ENCODE measurements at places on chromosomes 2 and 18.

GRCh38 chr2:227280895-227281294 is 44.2 kb upstream of the MFF start:
- DNase-seq = no peak

DNA sequence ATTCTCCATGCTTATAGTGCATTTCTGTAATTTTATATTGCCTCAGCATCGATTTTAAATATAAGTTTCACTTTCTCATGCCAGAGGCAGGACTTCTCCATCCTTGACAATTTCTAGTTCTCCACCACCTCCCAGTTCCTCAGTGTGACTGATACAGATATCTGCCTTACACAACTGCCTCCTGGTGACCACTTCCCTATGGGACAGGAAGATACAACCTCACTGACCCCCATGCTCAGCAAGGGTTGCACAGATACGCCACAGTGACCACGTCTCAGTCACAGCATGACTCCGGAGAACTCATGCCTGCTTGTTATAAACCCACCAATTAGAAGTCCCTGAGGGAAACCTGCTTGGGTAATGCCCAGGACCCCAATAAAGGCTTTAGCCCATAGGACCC is 284.0 kb upstream of the MC4R start:
- no peak for DNase-seq

DNA sequence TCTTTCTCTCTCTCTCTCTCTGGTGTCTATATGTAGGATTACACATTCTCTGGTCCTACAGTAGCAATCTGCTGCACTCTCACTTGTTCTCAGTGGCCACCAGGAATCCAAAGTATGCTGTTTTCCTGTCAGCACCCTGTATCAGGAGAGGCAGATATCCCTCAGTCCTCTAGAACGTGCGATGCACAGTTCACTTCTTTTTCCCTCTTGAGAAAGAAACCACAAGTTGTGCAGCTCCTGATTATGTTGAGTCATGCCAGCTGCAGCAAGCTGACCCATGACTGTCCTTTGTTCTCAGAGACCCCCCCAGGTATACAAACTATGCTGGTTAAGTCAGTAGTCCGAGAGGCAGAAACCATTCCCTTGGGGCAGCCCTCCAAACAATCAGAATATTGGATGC is 54.6 kb downstream of the LANCL1 start:
- no peak for DNase-seq

DNA sequence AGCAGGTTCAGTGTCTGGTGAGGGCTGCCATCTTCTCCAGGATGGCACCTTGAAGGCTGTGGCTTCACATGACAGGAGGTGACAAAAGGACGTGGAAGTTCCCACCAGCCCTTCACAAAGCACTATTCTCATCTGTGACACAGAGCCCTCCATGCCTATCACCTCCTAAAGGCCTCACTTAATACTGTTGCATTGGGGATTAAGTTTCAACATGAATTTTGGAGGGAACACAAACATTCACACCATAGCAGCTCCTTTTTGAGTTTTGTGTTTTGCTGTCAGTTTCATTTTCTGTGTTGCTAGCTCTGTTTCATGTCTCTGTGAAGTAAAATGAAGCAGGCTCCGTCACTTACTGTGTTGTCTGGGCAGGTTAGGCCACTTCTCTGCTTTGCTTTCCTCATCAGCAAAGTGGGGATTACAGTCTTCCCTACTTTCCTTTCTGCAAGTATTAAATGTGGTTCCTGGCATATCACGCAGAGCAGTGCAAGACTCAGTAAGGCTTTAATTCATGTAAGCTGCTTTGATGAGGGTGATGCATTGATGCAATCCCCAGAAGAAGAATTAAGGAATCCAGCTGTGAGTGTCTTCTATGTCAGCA is 31.6 kb downstream of the LIMS1 start:
- DNase-seq = no peak

DNA sequence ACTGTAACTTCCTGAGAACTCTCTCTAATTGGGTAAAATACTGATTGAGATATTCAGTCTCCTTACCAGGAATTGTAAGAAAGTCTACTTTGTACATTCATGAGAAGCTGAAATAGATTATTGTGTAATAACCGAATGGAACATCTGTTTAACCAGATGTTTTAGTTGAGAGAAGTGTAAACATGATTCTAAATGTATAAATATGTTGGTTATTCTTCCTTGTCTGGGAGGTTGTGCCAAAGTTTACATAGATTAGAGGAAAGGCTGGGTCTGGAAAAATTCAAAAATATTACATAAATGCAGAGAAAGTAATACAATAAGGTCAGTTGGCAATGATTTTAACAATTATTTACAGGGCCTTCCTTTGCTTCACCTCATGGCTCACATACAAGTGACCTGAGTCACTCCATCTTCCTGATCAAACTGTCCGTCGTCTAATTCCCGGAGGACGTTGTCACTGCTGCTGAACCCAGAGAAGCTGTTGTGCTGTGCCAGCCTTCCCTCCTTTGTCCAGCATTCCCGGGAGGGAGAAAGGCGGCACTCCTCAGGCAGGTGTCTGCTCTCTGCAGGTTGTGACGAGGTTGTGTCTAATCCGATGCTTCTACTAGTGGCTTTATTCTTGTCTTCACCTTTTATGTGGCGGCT is 55.9 kb downstream of the MOB4 start:
- no peak for DNase-seq

DNA sequence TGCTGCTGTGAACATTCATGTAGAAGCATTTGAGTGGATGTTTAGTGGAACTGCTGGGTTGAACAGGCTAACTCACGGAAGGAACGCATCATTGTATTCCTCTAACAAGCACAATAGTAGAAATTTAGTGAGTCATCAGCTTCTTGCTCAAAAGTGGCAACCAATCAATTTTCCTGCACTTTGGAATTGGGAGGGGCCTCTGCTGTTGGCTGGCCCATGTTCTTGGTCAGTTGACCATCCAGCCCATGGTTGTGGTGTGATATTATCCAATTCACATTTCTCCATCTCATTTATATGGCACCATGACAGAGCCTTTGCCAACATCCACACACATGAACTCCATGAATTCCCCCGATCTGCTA is 95.0 kb downstream of the TNFRSF11A start:
- DNase-seq = no peak

DNA sequence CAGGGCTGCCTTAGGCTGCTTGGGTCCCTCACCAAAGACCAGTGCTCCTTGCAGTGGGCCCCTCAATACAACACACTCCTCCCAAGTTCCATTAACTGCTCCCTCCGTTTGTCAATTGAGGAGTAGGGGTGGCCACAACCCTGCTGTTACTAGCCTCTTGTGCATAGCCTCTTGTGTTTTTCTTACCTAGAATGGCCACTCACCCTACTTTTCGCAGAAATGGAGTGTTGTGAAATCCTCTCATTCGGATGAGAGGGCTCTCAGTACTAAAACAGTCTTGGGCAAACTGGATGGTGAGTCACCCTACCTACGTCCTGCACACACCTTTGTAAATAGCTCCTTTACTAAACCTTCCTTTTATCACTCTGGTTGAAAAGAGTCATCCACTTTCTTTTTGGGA is 253.9 kb downstream of the OSR1 start:
- no peak for DNase-seq

DNA sequence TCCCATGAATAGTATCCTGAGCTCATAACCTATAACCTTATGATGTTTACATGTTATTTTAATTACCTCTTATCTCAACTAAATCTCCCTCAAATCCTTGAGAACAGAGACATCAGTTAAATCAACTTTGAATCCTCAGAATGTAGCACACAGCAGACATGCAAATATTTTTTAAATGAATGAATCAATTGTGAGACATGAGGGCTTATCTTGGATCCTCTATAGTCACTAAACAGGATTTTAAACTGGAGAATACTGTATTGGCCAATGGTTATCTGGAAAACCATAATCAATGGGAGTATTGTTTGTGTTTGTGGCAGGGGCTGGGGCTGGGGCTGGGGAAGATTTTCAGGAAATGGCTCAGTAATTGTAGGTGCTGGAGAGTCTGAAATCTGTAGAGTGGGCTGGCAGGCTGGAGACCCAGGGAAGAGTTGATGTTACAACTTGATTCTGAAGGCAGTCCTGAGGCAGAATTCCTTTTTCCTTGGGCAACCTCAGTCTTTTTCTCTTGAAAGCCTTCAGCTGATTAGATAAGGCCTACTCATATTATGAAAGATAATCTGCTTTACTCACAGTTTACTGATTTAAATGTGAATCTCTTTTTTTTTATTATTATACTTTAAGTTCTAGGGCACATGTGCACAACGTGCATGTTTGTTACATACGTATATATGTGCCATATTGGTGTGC is 106.3 kb downstream of the NCOA1 start:
- no peak for DNase-seq

- DNase-seq = no peak
These were observed 203.2 kb downstream of the DLGAP1 start for GRCh38 chr18:4251873-4252272.

DNA sequence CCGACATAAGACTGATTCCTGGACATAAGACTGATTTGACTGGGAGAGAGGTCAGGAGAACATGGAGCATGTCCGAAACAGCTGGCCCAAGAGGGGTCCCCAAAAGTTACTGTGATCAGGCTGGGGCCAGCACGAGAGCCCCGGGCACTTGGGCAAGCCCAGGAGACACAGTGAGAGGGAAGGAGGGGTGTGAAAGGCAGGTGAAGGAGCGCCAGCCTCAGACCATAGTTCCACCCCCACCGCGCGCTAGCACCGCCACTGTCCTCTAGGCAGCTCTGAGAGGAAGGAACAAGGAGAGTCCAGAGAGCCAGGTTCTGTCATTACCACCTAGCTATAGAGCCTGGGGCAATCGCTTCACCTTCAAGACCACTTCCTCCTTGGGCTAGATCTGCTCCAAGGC is 78.2 kb upstream of the DAPL1 start:
- DNase-seq = no peak

DNA sequence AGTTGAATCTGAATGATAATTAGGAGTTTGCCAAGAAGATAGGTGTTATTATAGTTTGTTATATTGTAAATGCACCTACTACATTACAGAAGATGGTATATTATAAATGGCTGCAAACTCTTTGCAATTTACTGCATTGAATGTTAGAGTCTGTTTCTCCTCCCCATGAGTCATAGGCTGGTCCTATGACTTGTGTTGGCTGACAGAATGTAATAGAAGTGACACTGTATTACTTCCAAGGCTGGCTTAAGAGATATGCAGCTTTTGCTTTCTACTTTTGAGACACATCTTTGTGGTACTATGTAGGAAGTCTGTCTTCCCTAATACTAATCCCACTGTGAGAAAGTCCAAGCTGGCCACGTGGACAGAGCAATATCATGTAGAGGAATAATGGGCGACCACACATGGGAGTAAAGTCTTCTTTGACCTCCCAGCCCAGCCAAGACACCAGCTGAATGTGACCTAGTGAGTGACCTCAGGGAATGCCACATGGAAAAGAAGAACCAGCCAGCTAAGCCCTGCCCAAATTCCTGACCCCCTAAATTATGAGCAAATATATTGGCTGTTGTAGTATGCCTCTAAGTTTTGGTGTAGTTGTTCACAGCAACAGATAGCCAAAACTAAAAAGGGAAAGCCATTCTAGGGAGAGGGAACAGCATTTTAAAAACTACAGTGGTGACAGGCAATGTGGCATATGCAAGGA is 6.8 kb upstream of the DDX1 start:
- no peak for DNase-seq

DNA sequence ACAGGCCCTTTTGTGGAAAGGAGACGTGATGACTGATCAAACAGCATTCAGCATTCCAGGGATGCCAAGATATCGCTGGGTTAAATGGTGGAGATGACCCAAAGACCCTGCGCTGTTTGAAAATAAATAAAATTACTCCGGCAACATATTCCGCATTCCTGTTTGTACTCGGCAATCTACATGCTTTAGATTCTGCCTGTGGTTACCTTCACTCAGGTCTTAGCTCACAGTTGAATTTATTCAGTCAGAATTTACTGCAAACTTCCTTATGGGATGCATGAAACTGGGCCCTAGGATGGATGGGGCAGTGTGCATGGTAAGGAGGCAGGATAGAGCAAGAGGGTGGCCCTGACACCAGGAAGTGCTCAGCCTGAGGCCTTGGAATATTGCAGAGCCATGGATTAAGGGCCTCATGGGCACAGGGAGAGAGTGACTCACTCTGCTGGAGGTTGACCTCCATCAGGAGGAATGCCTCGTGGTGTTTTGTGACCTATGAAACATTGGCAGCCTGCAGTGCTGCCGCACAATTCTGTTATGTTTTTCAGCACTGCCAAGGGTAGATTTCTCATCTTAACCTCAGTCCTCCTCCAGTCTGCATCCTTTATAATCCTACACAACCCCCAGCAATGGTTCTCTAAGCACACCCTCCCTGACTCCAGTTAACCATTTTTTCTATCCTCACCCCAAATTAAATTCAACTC is 321.4 kb downstream of the IRS1 start:
- DNase-seq = no peak

Data from activated T-helper 2 cell treated with anti-CD3 and anti-CD28 coated beads, Interferon-gamma antibody, Interleukin-2, Interleukin-4, amounts not matched to agents 10 μg/mL and 5 μg/mL and 100 μg/mL, durations not matched to agents 14 hours and 24 hours and 36 hours (primary cell).